Heart left ventricle (tissue), 16 donors: ENCODE measurements at places on chromosomes 5 and 9.
A peak's percentile ranks its signal among the peaks of the same experiment; 100 is the strongest.

DNA sequence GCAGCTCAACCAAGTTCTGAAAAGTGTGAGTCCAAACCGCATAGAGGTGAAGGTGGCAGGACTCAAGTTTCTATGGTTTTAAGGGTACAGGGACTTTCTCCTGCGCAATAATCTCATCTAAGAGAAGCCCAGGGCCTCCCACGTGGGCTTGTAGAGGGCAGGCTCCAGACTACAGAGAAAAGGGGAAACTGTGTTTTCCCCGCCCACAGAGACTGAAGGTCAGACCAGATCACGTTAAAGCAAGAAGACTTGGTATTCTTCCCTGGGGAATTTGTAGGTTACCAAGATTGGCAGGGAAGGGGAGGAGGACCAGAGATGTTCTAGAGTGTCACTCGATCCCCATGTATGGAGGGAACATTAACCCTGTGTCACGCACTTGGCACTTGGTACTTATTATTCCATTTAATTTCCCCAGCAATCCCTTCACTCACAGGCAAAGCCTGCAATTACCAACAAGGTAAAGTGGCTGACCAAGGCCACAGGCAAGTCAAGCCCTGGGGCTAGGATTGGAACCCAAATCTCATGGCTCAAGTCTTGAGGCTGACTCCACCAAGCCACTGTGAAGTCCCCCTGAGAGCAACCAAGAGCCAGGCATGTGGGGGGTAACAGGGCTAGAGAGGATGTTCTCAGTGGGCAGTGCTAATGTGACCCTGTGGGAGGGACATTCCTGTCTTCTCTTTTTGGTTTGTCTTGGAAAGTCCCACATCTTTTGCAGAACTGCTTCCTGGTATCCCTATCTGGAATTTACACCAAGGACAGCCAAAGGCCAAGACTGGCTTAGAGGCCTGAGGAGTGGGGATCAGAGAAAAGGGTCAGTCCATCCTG lies 18.3 kb upstream of the NEK6 start:
- no peak for DNase-seq

DNA sequence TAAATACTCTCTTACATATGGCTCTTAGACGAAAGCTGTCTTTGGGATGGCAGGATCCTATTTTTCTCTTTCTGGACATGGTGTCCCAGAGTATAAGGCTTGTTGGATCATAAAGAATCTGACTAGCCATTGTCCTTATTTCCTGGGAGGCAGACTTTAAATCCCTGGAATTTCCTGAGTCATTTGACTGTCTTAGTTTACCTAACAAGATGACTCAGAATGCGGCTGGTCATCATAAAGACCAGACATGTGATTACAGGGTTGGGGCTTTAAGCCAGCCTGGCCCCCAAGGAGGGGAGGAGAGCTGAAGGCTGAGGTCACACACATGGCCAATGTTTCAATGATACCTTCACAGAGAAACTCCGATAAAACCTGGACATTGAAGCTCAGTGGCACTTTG lies 37.2 kb downstream of the FAM240B start:
- no peak for DNase-seq

- DNase-seq = peak; percentile 18
These were observed 23.4 kb upstream of the ORM1 start for GRCh38 chr9:114299286-114300152.

- DNase-seq = no peak
These were observed 45.7 kb downstream of the PPARGC1B start for GRCh38 chr5:149775785-149776184.

GRCh38 chr5:42614509-42614908 lies 142.1 kb upstream of the CCDC152 start:
- no peak for DNase-seq

DNA sequence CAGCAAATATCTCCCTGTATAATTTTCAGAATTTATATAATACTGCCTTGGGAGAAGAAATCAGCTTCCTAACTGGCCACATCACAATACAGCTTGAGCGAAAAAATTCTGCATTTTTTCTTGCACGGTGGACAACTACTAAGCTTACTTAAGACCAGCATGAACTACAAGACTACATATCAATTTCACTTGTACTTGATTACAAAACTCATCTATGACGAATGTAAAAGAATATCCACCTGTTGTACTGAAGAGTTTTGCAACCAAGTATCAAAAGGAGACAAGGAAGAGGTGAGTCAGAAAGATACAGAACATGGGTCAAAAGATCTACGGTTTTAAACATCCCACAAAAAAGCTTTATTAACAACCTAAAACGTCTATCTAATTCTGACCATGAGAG lies 279.4 kb downstream of the BNC2 start:
- no peak for DNase-seq

DNA sequence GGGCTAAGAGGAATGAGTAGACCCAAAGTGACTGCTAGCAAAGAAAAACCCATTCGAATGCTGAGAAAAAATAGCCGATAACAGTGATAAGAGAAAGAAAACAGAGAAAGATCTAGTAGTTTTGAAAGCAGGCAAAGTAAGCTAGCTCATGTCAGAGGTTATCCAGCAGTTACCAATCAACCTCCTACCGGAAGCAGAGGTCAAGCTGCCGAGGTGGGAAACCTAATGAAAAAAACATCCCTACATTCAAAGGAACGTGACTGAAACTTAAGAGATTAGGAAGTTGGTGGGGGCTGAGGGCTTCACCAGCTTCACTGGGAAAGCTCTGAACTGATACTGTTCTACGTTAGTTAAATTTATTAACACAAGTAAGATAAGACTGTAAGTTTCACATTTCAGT lies 32.6 kb downstream of the SSBP2 start:
- no peak for DNase-seq

DNA sequence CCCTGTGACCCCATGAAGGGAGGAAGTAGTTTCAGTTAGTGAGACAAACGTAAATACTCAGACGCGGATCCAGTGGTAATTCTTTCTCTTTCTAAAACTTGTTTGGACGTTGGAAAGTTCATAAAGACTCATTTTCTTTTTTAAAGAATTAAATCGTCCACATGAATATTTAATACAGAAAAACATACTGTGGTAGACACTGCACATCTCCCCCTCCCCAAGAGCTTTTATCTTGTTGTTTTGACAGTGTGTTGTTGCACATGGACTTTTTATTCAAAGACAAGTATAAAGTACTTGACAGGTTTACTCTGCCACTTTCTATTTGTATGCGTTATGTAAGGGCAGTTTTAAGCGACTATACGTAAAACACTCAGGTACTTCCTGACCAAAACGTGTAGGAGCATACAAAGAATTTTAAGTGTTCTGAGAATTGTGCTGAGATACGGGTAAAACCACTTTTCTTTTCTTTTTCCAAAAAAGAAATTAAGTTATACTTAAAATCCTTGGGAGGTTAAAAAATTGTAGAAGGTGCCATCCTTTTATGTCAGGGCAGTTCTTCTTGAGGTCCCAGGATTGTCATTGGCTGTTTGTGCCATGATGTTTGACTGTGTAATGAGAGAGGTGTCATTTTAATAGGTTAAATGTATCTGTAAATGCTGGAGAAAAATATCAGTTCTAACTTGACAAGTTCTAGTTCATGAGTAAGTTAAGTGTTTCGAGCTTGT lies 1.3 kb downstream of the NIPBL start:
- DNase-seq = no peak

DNA sequence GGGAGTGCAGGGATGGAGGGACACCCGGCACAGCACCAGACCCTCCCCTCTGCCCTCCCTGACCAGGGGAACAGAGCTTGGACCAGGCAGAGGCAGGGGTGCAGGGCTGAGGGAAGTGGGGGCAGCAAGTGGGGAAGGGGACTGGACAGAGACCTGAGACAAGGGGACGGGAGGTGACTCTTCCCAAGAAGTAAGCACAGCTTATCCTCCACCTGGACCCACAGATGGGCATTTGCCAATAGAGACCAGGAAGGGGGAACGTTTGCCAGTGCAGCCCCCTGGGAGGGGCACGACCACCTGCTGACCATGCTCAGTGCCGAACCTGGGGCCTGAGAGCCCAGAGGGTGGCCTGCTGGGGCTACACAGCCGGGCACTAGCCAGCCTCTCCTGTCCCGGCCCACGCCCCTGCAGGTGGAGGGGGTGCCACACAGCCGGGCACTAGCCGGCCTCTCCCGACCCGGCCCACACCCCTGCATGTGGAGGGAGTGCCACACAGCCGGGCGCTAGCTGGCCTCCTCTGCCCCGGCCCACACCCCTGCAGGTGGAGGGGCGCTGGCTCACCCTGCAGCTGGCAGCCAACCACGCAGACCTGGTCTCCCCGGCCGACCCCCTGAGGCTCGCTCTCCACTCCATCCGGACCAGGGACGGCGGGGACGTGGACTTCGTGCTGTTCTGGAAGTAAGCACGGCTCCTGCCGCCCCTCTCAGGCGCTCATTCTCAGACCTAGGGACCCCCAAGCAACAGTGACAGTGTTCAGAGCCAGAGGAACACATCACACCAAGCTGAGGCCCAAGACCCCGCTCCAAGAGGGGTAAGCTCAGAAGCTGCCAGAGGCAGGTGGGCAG lies 24.3 kb downstream of the GLT6D1 start:
- no peak for DNase-seq

DNA sequence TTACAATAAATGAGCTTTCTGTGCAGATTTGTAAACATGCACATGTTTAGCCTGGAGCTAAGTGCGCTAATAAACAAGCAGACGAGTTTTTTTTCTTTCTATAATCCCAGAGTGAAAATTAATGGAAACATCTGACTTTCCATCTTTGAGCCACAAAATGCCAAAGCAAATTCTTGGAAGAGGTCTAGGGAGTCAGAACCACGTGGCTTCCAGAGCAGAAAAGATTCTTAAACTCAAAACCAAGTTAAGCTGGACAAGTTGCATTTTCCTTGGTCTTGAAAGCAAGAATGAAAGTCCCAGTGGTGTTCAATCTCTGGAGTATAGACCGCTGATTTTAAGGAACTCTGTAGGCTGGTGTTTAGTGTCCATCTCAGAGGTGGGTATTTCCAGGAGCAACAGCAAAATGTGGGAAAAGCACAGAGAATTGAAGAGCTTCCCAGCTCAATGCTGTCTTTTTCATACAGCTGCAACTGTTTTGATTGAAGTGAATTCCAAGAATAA lies 71.4 kb downstream of the MYO10 start:
- DNase-seq = no peak

DNA sequence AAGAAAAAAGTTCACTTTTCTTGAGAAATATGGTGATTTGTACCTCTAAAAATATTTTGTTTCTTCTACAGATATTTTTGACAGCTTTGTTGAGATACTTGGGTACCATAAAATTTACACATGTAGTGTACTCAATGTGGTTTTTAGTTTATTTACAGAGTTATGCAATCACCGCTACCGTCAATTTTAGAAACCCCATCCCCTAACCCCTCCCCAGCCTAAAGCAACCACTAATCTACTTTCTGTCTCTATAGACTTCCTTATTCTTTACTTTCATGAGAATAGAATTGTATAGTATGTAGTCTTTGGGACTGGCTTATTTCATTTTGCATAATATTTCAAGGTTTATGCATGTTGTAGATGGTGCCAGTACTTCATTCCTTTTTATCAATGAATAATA lies 45.0 kb upstream of the TDRD7 start:
- DNase-seq = no peak

GRCh38 chr5:150081541-150082283 lies 4.6 kb downstream of the CSF1R start:
- DNase-seq = peak; percentile 73

DNA sequence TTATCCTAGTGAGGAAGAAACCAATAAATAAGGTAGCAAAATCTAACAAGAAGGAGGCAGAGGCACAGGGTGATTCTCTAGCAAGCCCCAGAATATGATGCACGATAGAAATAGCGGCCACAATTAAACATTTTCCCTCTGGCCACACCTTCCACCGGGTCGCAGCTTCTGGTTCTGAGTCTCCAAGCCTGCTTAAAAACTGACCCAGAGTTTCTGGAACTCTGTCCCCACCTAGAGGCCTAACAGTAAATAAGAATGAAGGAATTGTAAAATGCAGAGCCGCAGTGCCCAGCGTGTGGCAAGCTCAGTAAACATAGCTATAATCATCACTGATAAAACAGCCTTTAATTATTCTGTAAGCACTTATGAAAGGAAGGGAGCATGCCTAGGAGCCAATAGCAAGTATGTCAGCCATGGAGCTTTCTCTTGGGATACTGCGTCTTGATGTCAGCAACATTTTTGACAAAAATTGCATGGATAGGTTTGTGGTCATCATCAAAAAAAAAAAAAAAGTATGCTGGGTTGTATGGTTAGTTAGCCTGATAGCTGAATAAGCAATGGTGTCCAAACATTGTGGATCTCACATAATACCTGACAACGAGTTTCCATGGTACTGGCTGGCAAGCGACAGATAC lies 465.5 kb downstream of the DNAH5 start:
- DNase-seq = no peak

- DNase-seq = no peak
These were observed 1.7 kb downstream of the ASB6 start for GRCh38 chr9:129640086-129640870.

DNA sequence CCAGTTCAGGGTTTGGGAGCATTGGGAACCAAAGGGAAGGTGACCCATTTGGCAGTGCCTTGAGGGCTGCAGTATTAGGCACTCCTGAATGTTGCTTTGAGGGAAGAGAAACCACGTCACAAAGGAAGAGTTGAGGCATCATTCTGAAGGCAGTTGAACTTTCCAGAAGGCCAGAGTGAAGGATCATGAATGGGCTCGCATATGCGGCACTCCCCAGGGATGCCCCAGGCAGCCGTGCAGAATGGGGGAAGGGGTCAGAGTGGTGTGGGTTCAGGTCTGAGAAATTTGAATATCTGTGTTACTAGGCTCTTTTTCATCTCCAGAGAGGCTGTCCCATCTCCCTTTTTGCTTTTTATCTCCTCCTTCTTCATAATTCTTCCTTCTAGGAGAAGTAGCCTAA lies 60.6 kb upstream of the HMHB1 start:
- no peak for DNase-seq

GRCh38 chr5:91562922-91563321 lies 179.8 kb upstream of the ARRDC3 start:
- no peak for DNase-seq

DNA sequence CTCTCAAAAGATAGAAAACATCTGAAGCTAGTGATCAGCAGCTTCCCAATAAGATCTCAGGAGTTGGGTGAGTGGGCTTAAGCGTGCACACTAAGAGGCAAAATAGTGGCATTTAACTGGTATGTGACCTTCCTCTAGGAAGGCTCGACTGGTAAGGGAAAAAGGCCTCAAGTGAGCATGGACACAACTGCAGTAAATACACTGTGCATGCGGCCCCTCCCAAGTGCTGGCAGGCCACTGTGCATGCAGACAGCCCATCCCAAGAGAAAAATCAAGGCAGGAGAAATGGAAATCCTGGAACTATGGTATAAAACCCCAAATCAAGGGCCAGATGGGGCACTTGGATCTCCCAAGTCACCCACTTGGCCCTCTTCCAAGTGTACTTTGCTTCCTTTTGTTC lies 112.7 kb downstream of the SMC2 start:
- DNase-seq = no peak

- no peak for DNase-seq
These were observed 149.7 kb upstream of the RASGRF2 start for GRCh38 chr5:80810425-80810824.

GRCh38 chr5:20353499-20353898 lies 365.5 kb upstream of the CDH18 start:
- DNase-seq = no peak
